DMS53 (cell line): ENCODE measurements at places on chromosomes 3 and 15.

- no peak for DNase-seq
Measured at GRCh38 chr3:191696348-191696747, 235.4 kb downstream of the PYDC2 start.

DNA sequence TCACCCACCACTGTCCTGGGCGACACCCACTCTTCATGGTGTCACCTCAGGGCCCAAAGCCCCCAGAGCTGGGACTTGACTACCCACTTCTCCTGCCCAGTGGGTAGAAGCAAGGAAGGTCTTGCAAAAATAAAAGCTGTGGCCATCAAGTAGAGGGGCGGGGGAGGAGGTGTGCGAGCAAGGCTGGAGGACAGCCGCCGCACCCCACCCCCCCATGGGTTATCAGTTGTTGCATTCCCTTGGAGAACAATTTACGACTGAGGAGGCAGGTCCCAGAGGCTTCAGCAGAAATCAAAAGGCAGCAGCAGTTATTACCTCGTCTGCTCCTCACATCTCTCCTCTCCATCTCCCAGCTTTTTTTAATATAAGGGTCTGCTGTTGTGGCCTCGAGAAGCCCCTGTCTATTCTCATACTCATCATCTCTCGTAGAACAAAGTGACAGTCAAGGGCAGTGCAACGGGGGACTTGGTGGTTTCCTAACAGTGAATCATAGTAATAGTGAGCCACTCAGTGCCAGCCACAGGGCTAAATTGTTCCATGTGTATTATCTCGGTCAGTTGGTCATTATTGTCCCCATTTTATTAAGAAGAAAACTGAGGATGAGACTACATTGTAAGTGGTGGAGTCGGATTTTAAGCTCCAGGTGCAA, 116.4 kb downstream of the PDCD6IP start:
- no peak for DNase-seq

- DNase-seq = peak; percentile 9
Measured at GRCh38 chr3:77158730-77159581, 119.1 kb downstream of the ROBO2 start.

DNA sequence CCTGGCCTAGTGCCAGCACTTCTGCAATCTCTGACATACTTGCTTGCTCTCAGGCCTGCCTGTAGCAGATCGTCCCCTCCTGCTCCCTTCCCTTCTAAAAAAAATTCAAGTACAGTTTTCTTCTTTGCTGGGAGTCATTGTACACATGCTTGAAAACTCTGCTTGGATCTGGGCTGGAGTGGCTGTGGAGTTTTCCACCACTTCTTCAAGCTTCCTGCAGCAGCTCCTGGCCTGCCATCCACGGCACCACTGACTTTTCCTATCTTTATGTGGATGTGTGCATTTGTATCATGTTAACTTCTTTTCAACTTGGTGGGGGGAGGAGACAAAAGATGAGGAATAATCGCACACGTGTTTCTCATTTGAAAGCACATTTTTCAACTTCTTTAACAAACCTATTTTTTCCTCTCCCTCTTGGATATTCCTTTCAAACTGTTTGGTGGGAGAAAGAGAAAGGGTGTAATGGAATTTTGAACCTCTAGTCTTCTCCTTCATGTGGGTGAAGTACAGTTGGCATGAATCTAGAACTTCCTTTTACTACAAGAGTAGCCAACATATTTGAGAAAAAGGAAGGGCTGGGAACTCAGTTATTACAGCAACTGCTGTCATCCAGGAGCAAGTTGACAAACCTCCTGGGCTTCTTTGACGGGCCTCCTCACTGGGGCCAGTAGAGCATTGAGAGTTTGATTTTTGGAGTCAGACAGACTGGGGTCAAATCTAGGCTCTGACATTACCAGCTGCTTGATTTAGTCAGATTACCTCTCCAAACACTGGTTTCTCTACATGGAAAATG, 61.2 kb upstream of the LRTM1 start:
- no peak for DNase-seq

DNA sequence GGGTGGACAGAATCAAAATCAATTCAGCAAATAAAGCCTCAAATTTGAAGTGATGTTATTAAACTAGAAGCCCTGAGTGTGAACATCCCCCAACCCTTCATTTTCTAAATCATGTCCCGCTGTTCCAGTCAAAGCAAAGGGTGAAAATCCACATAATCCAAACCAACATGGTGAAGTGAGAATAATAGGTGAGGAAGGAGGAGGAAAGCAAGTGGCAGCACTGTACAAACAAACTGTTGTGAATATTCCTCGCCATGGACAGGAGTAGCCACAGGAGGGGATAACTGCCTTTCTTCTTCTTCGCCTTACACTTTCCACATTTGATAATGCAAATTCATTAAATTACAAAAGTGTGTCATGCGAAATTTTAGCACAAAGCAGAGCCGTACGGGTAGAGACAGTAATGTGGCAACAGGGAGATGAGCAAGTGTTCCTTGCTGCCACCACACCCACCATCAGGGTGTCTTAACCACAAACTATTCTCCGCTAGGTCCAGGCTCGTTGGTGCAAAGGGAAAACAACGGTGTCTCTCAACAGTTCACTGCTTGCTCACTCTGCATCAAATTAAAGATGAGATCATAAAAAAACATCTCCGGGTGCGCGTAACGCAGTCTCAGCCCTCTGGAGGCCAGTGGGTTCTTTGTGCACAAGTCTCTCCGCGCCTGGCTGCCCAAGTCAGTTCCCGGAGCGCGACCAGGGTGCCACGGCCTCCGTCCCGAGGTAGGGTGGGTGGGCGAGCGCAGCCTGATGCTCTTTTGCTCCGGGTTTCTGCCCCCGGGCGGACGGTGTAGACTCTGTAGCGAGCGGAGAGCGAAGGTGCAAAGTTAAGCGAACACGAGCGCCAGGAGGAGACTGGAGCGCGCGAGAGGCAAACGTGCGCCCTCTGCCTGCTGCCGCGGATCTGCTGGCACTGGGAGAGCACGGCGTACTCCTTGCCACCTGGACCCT, 6.7 kb downstream of the EPHA3 start:
- peak; percentile 67 for DNase-seq

GRCh38 chr15:52879145-52879544, 89.0 kb upstream of the ONECUT1 start:
- no peak for DNase-seq

GRCh38 chr3:67418426-67419217, 235.8 kb downstream of the SUCLG2 start:
- DNase-seq = no peak

GRCh38 chr15:98583771-98584430, 64.4 kb upstream of the IGF1R start:
- DNase-seq = no peak

GRCh38 chr3:129836381-129837064, 57.0 kb downstream of the TMCC1 start:
- DNase-seq = no peak

GRCh38 chr15:40290918-40291574, 8.2 kb upstream of the ANKRD63 start:
- DNase-seq = peak; percentile 79

DNA sequence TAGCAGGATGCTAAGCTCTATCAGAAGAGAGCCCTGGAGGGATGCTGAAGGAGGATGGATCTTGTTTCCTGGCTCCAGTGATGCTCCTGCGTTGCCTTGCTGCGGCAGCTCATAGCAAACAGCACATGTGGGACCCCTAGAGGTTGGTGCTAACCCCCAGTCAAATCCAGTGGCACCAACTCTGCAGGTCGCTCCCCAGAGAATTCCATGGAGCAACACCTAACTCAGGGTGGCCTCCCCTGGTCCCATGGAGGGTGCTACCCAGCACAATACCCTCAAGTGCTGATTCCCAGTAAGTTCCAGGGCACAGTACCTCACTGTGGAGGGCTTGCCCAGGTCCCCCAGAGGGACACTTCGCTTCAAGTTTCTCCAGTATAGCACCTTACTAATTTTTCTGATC, 231.2 kb downstream of the NEK10 start:
- DNase-seq = no peak

DNA sequence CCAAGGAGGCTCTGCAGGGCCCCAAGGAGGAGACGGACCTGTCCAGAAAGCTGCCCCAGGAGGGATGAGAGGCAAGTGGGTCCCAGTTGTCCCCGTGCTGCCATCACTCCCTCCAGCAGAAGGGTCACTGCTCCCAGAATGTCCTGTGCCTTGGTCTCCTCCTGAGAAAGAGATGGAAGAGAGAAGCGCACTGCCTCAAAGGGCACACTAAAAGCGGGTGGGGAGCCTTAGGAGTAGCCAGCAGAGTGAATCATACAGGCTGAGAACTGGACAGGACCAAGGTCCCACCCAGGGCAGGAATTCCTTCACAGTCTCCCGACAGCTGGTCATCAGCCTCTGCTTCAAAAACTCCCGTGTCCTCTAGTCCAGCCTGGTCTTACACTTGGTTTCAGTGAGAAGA, 4.6 kb downstream of the THPO start:
- no peak for DNase-seq

- DNase-seq = no peak
Measured at GRCh38 chr15:69703532-69704187, 251.0 kb downstream of the RPLP1 start.

GRCh38 chr3:190941694-190942260, 79.3 kb upstream of the GMNC start:
- DNase-seq = no peak

DNA sequence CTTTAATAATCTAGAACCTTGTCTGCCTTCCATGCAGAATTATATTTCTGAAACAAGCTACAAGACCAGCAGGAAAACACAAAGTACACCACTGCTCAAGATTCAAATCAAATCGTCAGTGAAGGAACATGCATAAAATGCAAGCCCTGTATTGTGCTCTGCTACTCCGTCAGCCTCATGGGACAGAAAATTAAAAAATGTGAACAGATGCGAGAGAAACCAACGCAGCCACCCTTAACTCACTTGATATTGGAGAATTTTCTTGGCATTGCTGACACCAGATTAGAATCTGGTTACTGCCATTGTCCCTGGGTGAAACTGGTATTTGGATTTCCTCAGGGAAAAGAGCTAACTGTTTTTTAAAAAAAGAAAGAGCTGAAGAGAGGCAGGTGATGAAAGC, 23.6 kb downstream of the ANXA2 start:
- DNase-seq = no peak

DNA sequence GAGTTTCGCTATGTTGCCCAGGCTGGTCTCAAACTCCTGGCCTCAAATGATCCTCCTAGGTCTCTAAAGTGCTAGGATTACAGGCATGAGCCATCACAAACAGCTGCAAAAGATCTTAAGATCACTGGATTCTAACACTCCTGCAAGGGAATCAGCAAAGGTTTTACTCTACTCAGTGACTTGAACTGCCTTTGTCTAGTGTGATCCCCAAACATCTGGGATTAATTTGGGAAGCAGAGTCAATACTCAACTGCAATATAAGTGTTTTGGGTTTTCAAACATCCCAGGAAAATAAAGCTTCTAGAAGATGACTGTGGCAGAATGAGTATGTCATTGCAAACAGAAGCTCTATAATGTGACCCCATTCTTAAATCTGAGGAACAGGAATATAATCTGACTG, 7.2 kb downstream of the SPG21 start:
- DNase-seq = no peak

DNA sequence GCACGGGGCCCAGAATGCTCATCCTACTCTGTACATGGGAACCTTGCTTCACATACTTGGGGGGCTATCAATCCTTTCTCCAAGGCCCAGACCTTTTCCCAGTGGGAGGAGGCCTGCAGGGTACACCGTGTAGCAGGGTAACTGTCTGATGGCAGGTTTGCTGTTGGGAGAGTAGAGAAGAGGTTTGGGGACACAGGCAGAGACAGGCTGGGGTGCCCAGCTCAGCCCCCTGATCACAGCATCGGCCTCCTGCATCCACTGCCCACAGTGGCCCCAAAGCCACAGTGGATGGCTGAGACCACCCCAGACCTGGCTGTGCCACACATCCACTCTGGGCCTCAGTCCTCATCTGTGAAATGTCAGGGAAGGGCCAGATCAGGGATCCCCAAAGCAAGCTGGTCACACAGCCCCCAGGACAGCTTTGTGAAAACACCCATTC, 5.6 kb downstream of the CHRNA3 start:
- DNase-seq = no peak

GRCh38 chr15:69724333-69724732, 271.7 kb downstream of the RPLP1 start:
- no peak for DNase-seq

GRCh38 chr3:184710870-184711492, 883 bp downstream of the MAGEF1 start:
- peak; percentile 37 for DNase-seq

DNA sequence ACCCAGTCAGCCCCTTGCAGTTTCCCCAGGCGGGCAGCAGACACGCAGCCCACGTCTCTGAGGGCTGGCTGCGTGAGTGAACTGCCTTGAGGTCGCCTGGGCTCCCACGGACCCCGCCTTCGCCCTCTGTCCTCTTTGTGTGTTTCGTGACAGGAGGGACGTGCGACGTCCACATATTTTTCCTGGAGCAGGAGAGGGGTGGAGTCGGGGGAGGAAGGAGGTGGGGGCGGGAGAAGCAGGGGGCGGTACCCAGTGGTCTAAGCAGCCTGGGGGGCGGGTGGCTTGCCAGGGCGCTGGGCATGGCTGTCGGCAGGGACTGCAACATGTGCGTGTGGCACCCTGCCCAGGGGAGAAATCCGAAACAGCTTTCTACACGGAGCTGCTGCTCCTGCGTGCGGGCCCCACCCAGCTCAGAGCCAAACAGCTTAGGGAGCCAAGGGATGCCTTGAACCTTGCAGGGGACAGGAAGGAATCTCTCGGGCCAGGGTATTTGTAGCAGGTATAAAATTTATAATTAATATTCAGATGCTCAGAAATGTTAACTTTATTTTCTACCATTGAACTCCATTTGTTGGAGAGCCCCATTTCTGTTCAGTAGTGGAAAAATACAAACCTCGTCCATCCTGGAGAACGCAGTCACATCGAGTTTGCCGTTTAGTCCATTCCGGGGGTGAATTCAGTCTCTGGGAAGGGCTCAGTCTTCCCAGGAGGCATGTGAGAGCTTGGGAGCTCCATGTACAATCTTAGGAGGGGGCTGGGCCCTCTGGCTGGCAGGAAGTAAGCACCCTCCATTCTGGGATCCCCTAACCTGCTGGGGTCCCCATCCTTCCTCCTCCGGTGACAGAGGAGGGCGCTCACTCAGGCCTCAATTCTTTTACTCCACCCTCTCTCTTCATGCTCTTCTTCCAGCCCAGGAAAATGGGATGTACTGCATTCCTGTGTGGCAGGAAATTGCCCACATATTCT, 79.1 kb upstream of the MEF2A start:
- DNase-seq = peak; percentile 59

DNA sequence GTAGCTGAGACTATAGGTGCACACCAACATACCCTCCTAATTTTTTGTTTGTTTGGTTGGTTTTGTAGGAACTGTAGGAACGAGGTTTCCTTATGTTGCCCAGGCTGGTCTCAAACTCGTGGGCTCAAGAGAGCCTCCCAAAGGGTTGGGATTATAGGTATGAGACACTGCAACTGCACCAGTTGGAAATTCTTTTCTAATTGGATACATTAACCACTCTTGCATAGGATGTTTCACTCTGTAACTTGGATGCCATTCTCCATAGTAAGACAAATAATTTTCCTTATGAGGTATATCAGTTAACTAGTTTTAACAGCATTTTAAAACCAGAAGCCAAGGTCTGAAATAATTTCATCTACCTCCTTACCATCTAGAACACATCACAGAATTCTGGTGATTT, 6.7 kb upstream of the ALCAM start:
- DNase-seq = no peak

DNA sequence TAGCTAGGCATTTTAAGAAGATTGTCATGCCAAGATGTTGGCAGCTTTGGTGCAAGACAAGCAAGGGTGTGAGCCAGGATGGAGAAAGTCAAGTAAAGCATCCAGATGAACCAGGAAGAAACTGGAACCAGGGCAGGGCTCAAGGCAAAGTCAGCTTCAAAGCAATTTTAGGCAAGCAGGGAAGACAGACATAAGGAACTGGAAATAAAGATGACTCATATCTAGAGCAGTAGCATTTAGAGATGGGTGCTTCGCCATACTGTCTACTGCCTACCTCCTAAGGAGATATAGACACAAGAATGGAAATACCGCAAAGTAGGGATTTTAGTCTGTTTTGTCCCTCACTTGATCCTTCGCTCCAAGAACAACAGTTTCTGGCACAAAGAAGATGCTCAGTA, 59.9 kb downstream of the RYR3 start:
- no peak for DNase-seq
